A172 (cell line): ENCODE measurements at places on chromosomes 1 and 21.

DNA sequence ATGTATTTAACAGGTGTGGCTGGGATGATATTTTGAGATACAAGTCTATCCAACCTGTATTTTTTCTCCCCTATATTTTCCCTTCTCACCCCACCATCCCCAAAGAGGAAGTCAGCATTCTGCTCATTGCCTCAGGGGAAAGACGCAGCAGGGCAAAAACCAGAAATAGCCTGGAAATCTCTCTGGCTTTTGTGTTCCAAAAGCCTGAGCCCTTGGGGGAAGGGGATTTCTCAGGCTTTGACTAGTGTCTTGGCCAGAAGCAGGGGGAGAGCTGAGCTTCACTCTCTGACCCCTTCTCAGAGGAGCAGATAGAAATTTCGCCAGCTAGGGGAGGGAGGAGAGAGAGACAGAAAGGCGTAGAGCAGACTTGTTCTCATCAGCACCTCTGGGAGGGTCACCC, 244.7 kb downstream of the RRAGC start:
- DNase-seq, result no peak

DNA sequence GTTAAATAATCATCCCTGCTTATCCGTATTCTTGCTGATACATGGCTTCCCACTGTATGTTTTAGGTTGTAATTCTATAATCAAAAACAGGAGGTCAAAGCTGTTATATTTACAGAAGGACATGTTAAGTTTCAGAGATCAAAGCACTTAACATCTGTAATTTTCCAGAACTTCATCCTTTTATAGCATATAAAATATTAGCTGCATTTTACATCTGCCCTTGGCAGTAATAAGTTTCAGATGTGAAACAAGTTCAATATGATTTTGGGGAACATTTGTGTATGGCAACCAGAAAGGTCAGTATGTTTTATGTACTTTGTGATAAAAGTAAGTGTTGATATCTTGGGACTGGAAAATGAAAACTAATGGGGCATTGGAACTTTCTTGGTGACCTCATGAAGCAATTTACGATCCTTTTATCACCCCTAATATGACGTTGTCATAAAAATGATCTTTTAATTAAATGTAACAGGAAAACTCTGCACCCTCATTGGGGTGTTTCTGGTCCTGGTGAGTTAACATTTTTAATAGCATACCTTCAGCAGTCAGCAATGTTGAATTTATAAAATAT, 449.6 kb downstream of the GPATCH2 start:
- DNase-seq, result no peak

DNA sequence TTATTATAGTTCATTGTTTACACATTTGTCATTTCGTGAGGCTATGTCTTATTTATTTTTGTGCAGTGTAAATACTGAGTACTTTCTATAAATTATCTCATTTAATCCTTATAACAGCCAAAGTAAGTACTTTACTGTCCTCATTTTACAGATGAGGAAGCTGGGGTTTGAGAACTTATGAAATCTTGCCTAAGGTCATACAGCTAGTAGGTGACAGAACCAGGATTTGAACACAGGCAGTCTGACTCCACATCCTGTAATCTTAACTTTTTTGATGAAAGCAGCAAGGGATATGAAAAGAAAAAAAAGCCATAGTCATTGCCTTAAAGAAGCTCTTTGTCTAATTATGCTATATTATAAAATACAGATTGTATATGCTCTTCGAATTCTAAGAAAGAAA, 107.1 kb upstream of the BMP8A start:
- DNase-seq, result no peak

- no peak for DNase-seq
Observed at GRCh38 chr1:208127792-208128529, 116.2 kb downstream of the PLXNA2 start.

DNA sequence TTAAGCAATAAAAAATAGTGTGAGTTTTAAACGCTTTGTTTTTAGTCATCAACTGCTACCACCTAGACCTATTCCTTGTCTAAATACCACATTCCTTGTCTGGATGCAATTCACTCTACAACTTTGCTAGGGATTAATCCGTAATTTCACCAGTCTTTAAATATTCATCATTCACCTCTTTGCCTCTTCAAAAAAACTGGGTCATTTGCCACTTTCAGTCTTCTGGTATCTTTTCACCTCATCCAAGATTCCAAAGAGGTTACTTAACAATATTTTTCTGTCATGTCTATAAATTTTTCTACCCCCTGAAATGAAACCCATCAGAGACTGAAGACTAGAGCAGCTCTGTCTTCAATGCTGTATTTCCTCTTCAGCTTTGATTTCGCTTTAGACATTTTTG, 9.5 kb downstream of the PALMD start:
- no peak for DNase-seq

GRCh38 chr21:34335316-34335715, 28.5 kb upstream of the KCNE2 start:
- no peak for DNase-seq

DNA sequence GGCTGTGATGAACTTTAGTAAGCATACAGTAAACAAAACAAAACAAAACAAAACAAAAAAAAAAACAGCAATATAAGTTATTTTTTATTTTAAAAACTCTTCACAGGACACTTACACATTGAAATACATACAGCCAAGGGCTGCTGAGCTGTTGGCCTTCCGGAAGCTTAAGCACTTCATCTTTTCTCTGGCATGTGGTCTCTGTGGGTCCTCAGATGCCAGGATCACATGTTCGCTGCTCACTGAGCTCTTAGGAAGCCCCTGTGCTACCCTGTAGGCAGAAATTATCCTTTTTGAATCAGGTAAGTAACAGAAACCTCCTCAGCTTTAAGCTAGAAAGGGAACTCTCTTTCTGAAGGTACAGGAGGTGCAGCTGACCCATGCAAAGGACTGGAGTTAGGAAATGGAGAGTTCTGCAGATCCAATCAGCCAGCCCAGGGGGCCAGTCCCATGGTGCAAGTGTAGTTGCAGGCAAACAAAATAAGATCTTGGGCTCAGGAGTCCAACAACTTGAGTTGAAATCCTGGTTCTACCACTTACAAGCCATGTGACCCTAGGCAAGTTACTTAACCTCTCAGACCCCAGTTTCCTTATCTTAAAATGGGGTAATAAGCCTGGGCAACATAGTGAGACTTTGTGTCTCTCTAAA, 22.4 kb upstream of the MED18 start:
- DNase-seq, result no peak

DNA sequence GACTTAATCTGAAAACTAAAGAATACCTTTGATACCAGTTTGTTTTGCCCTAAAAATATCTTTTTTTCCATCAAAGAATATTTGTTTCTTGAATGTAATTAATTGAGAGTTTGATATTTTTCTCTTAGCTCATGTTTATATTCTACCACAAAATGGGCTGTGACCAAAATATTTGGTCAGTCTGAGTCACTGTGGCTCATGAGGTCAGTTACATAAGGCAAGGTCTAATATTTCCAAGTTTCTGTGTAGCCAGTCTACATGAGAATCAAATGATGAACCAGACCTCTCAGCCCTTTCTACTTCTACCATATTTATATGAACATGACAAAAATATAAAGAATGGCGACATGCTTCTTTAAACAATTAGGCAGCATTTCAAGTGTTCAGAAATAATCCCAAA, 83.0 kb upstream of the IVNS1ABP start:
- DNase-seq, result peak; percentile 60

DNA sequence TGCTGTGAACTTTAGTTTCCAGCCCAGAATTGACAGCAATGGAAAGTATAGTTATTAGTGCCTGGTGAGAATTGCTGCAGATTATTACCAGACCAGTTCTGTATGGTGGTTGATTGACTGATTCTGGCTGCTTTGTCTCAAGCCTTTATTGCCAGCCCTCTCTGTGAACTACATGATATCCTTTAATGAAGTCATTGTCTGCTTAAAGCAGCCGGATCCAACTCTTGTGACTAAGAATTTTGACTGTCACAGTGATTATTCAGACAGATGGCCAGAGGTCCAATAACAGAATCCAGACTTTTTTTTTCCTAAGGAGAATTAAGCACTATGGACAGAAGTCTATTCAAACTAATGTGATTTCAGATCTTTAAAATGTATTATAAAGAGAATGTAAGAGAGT, 1548.6 kb upstream of the B3GALT2 start:
- DNase-seq, result no peak
